Activated naive CD8-positive, alpha-beta T cell treated with anti-CD3 and anti-CD28 coated beads, Interleukin-2, amount 10 ng/mL, durations not matched to agents 7 days and 5 days (primary cell): ENCODE measurements at places on chromosomes 4 and X. TPM values are rescaled to one million over a fixed set of nuclear protein-coding genes. Genes with fewer than 3 reads are reported as not detected.

NLRP2B gene
- total RNA-seq, result not detected

NUP62CL gene
- total RNA-seq, result 3.5 TPM

DNA sequence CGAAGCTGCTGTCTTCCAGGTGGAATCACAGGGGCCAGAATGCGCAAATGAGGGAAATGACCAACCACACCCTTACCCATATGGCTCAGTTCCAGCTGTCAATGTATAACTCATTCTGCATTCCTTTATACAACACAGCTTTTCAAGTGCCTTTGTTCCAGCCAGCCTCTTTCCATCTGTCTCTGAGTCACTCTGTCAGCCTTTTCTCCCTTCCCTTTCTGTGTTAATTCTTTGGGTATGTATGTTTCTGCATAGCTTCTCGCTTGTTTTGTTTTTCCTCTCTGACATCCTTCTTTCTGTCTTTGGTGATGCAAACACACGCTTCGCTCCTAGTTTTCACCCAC is 54.5 kb downstream of the RS1 start:
- H3K4me3 ChIP-seq, result no peak overlapping the region
- peak overlapping the region; percentile 8 for H3K27ac ChIP-seq
- no peaks in the 10 kb centered on the region for H3K4me1 ChIP-seq
- DNase-seq, result no peak

DNA sequence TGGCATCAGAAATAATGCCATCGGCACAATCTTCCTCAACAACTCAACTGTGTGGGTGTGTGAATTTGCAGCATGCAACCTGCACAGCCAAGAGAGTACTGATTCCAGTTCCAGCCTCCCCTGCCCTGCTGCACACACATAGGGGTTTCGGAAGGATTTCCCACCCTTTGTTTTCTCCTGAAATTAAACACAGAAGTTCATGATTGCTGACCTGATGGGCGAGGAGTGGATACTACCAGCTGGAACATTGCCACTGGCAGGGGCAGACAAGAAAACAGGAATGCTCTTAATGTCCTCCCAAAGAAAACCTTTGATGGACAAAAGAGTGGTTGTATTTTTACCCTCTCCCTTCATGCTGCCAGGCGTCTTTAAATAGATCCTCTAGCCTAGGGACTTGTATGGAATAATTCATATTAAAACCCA is 4.8 kb downstream of the NDP start:
- H3K4me1 ChIP-seq, result peaks cover 1% of the 10 kb centered on the region
- H3K4me3 ChIP-seq, result no peak overlapping the region
- no peaks in the 10 kb centered on the region for H3K36me3 ChIP-seq
- no peak overlapping the region for H3K27ac ChIP-seq
- no peak for DNase-seq

DNA sequence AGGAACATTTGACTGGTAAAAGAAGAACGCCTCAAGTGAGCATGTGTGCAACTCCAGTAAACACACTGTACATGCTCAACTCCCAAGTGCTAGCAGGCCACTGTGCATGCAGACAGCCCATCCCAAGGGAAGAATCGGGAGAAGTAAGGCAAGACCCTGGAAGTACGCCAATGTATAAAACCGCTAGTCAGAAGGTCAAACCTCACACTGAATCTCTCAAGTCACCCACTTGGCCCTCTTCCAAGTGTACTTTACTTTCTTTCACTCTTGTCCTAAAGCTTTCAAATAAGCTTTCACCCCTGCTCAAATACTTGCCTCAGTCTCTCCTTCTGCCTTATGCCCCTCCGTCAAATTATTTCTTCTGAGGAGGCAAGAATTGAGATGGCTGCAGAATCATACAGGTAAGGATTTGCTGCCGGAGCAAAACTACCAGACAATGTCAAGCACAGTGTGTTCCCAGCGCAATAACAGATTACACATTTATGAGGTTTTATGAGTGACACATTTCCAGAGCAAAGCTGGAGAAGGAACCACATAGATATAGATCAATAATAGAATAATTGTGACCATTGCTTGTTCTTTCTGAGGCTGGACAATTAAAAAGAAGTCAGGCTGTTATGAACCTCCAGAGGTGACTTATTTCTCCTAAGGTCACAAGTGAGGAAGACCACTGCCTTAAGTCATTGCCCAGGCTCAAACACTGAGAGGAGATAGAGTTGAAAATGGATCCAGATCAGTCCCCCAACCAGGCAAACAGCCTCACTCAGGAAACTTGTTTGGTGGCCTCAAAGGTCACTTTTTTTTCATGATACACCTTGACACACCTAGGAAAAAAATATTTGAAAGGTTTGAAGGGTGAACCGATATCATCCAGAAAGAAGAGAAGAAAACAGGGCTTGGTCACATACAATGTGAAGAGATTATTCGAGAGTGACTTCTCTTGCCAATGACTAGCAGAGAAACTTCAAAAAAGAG is 26.3 kb downstream of the CXCL1 start:
- DNase-seq, result no peak
- H3K27ac ChIP-seq, result no peak overlapping the region
- H3K4me1 ChIP-seq, result no peaks in the 10 kb centered on the region
- H3K4me3 ChIP-seq, result no peak overlapping the region
- no peaks in the 10 kb centered on the region for H3K27me3 ChIP-seq

- no peak overlapping the region for H3K4me3 ChIP-seq
- no peaks in the 10 kb centered on the region for H3K36me3 ChIP-seq
- no peaks in the 10 kb centered on the region for H3K4me1 ChIP-seq
- no peak for DNase-seq
- H3K27me3 ChIP-seq, result no peaks in the 10 kb centered on the region
- no peak overlapping the region for H3K27ac ChIP-seq
These were observed 69.2 kb downstream of the MID1IP1 start for GRCh38 chrX:38870361-38870895.

- no peak for DNase-seq
- no peaks in the 10 kb centered on the region for H3K36me3 ChIP-seq
- H3K27me3 ChIP-seq, result no peaks in the 10 kb centered on the region
- H3K27ac ChIP-seq, result no peak overlapping the region
- H3K4me3 ChIP-seq, result no peak overlapping the region
- no peaks in the 10 kb centered on the region for H3K4me1 ChIP-seq
These were observed 44.6 kb downstream of the GABRB1 start for GRCh38 chr4:47075919-47076318.

GRCh38 chr4:35684755-35685154 is 559.6 kb downstream of the ARAP2 start:
- H3K4me3 ChIP-seq, result no peak overlapping the region
- H3K27ac ChIP-seq, result no peak overlapping the region
- no peaks in the 10 kb centered on the region for H3K27me3 ChIP-seq
- H3K4me1 ChIP-seq, result no peaks in the 10 kb centered on the region

DNA sequence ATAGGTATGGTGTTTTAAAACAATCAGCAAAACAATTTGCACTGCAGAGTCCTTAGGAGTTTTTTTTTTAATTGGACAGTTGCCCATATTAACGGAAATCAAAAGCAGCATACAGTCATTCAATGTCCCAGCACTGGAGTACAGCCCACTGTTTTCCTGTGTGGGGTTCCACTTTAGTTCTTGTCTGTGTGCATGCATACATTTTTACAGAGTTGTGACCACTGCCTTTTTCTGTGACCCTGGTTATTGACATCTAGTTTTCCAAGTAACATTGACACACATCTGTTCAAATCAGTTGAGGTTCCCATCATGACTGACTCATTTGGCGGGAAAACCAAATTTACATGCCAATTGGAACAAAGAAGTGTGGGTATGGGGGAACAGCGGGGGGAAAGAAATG is 83.3 kb downstream of the HPRT1 start:
- peaks cover 1% of the 10 kb centered on the region for H3K36me3 ChIP-seq
- H3K27me3 ChIP-seq, result peaks cover 9% of the 10 kb centered on the region
- DNase-seq, result no peak
- peaks cover 8% of the 10 kb centered on the region for H3K4me1 ChIP-seq

ARSJ gene
- 0.23 TPM for total RNA-seq

TCEAL8 gene
- 38.3 TPM for total RNA-seq

DNA sequence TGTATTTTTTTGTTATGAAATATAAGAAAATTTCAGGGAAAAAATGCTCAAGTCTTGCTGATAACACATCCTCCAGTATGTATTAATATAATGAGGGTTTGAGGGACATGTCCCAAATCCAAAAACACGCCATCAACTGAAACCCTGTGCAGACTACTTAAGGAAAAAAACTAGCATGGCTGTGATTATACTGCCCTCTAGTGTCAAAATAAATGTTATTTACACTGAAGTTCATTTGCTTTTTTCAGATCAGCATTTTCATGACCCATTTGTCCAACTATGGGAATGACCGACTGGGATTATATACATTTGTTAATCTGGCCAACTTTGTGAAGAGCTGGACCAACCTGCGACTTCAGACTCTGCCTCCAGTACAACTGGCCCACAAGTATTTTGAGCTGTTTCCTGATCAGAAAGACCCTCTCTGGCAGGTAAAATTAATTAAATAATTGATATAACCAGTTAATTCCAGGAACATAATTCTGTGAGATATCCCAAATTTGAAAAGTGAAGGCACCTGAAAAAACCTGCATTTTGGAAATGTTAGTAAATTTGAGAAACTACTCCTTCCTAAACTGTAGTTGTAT is 128.5 kb downstream of the PRSS12 start:
- peaks cover 5% of the 10 kb centered on the region for H3K27me3 ChIP-seq
- H3K4me1 ChIP-seq, result no peaks in the 10 kb centered on the region
- no peak overlapping the region for H3K27ac ChIP-seq
- no peak for DNase-seq
- H3K36me3 ChIP-seq, result no peaks in the 10 kb centered on the region

DUSP9 gene
- not detected for total RNA-seq

ADH6 gene
- not detected for total RNA-seq

MAD2L1 gene
- total RNA-seq, result 51.7 TPM

NXF2 gene
- total RNA-seq, result not detected

DNA sequence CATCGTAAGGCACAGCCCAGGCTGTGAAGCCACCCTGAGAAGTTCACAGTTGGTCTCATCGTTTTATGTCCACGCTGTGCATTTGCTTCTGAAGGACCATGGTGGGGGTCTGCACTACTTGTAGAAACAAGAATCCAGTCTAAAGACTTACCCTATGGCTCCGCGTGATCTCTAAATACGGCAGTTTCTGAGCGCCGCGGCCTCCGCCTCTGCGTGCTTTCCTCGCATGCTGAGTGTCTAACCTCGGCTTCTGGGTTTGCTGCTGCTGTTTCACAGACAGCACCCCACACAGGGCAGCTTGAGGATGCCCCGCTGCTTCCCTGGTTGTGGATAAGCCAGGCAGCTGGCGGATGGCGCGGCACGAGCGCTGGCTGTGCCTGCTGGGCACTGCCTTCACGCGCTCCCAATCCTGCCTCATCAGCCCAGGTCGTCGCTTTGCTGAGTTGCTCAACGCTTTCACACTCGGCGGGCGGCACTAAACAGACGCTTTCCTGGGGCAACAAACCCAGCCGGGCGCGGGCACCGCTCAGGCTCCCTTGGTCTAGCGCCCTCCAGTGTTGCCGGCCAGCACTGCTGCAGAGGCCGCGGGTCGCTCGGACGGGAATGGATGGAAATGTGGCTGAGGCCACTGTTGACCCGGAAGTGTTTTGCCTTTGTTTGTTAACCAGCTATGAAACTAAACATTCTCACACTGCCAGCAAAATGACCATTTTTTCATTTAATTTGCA is 39.2 kb downstream of the FGFRL1 start:
- DNase-seq, result no peak
- peaks cover 2% of the 10 kb centered on the region for H3K36me3 ChIP-seq
- no peak overlapping the region for H3K27ac ChIP-seq
- peaks cover 2% of the 10 kb centered on the region for H3K4me1 ChIP-seq
- no peak overlapping the region for H3K4me3 ChIP-seq

DNA sequence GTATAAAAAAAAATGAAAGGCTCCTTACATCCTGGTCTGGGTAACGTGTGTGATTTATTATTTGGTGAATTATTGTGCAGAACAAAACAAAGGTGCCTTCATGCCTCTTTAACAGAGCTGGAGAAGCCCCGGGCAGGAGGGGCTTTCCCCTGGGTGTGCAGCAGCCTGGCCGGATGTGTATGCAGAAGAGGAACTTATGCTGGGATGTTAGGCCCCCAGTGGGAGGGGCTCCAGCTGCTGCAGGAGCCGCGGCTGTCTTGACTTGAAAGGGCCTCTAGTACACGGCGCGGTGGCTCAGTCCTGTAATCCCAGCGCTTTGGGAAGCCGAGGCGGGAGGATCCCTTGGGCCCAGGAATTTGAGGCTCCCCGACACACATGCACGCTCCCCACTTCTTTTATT is 16.0 kb downstream of the CCNQ start:
- peak overlapping the region; percentile 44 for H3K4me3 ChIP-seq
- peaks cover 3% of the 10 kb centered on the region for H3K36me3 ChIP-seq
- H3K27ac ChIP-seq, result no peak overlapping the region
- H3K4me1 ChIP-seq, result peaks cover 12% of the 10 kb centered on the region
- peaks cover 2% of the 10 kb centered on the region for H3K27me3 ChIP-seq

ATRX gene
- total RNA-seq, result 96.1 TPM

- DNase-seq, result no peak
- H3K27ac ChIP-seq, result no peak overlapping the region
- no peaks in the 10 kb centered on the region for H3K36me3 ChIP-seq
- no peaks in the 10 kb centered on the region for H3K27me3 ChIP-seq
These were observed 1006.3 kb upstream of the AGA start for GRCh38 chr4:178448372-178449035.

PLAC8 gene
- total RNA-seq, result 305 TPM

GAB1 gene
- total RNA-seq, result 0.80 TPM

GRCh38 chr4:14182148-14182547 is 554.6 kb upstream of the BOD1L1 start:
- H3K4me1 ChIP-seq, result peaks cover 18% of the 10 kb centered on the region
- DNase-seq, result no peak
- peaks cover 4% of the 10 kb centered on the region for H3K36me3 ChIP-seq
- H3K27me3 ChIP-seq, result no peaks in the 10 kb centered on the region
- no peak overlapping the region for H3K27ac ChIP-seq
- no peak overlapping the region for H3K4me3 ChIP-seq

GRCh38 chr4:38136604-38137003 is 176.4 kb downstream of the PTTG2 start:
- peaks cover 23% of the 10 kb centered on the region for H3K4me1 ChIP-seq
- no peaks in the 10 kb centered on the region for H3K27me3 ChIP-seq
- H3K36me3 ChIP-seq, result peaks cover 64% of the 10 kb centered on the region
- DNase-seq, result no peak

DNA sequence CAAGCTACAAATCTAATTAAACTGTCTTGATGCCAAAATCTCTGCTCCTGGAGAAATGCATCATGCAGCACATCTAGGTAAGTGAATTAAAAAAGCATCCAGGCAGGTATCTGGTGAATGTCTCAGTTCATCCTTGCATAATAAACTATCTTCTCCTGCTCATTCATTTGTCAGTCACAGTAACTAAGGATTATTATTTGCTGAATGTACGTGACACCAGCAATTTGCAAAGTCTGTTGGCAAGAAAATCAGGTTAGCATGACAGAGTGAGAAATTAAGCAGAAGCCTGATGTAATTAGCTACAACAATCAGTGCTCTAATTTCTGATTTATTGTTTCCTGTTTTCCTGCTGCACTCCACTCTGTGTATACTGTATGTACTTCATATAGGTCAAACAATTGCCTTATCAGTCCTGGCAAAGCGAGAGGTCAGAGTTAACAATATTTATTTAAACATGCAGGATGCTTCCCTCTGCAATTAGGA is 213.6 kb downstream of the FBXO8 start:
- no peak overlapping the region for H3K4me3 ChIP-seq
- no peaks in the 10 kb centered on the region for H3K36me3 ChIP-seq
- H3K27me3 ChIP-seq, result no peaks in the 10 kb centered on the region
- DNase-seq, result no peak
- H3K27ac ChIP-seq, result no peak overlapping the region
